ENCODE measurements at places on chromosomes 5 and 9.

DNA sequence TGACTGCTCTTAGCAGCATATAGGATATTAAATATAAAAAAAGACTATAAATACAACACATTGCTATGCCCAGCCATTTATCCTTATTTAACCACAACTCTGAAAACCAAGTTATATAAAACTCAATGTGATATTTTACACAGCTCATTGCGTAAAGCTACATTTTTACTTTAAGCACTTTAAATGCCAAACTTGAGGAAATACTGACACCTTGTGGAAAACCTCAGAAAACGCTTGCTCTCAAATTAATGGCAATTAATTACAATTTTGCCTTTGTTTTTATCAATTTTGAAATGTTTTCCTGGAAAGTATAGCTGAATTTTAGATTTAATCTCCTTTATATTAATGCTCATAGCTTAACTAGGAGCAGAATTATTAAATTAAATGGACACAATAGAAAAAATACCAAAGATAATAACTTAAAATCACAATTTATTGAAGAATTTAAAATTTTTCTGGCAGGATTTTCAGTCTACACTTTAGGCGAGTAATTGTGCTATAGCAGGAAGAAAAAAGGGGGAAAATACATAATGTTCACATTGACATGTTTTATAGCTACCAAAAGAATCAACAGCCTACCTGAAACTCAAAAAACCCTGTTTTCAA, 25.2 kb upstream of the PLAC8L1 start:
- DNase-seq, result no peak

DNA sequence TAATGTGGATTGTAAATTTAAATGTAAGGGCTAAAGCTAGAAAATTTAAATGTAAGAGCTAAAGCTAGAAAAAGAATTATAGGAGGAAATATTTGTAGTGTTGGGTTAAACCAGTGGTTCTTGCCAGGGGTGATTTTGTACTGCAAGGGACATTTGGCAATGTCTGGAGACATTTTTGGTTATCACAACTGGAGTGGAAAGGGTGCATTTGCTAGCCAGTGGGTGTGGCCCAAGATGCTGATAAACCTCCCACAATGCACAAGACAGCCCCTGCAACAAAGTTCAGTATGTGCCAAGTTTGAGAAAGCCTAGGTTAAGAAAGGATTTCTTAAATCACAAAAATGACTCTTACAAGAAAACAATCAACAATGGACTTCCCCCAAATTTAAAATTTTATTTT, 31.6 kb upstream of the ELL2 start:
- no peak for DNase-seq

- no peak for DNase-seq
Measured at GRCh38 chr9:89144238-89144637, 34.4 kb downstream of the SHC3 start.

GRCh38 chr9:72751541-72751940, 201.3 kb downstream of the ALDH1A1 start:
- no peak for DNase-seq

GRCh38 chr9:90815183-90815943, 13.7 kb downstream of the SYK start:
- no peak for DNase-seq

DNA sequence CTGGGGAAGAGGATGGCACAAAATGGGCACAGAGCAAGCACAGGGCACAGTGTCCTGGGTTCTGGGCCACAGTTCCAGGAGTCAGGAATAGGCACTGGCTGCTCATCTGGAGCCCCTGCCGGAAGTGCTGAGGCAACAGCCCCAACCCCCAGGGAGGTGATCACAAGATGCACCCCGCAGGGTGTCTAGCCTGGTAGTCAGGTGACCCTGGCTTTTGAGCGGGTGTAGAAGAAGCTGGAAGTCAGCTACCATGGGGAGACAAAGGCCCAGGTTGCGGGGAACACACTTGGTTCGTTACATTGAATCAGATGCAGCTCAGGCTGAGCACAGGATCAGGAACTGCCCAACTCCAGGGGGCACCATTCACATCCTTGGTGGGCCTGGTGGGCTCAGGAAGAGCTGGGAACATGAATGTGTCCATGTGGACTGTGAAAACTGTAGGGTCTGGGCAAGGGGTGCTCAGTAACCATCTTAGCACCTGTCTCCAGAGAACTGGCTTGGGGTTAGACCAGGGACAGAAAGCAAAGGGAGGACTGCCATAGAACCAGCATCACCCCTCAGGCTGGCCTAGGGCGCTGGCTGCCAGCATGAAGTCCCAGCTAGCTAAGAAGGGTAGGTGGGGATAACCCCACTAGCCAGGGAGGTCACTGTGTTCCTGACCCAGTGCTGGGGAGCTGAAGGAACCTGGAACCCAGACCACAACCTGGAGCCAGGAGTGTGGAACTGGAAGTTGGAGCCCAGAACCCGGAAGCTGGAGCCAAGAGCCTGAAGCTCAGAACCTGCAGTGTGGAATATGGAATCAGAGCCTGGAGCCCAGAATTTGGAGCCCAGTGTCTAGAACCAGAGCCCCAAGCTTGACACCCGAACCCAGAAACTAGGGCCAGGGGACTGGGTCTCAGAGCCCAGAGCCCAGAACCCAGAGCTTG, 6.1 kb upstream of the SLC34A1 start:
- peak; percentile 67 for DNase-seq

DNA sequence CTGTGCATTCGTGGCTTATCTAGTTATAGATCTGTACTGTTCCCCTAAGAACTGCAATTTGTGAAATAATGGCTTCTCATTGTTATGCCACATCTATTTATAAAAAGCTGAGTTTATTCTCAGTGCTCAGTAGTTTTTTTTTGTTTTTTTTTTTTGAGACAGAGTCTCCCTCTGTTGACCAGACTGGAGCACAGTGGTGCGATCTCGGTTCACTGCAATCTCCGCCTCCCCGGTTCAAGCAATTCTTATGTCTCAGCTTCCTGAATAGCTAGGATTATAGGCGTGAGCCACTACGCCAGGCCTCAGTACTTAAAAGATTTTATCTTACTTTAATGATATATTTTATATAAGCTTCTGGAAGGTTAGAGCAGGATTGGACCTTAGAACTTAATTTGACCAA, 19.0 kb downstream of the SEC61B start:
- DNase-seq, result no peak

DNA sequence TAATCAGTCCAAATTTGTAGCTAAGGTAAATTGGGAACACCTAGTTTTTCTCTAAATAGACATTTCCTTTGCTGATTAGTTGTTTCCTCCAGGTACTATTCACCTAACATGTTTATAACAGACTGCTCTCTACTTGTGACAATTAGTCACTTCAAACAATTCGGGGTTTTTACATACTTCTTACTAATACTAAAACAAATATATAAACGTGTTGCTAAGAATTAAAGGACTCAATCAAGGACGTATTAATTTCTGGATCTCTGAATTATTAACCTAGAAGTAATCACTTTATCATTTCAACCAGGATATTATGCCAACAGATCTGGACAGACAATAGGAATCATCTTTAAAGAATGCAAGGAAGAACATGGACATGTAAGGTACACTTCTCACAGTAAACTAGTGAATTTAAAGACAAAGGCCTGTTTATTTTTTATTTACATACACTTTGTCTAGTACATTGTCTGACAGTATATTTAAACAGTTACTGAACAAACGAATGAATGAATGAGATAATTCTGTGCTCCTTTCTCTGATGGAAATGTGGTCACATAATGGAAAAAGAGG, 22.3 kb downstream of the PJA2 start:
- DNase-seq, result no peak

Measured in left lobe of liver (tissue), 2 donors.